ENCODE measurements at places on chromosomes 16 and 17. TPM values are rescaled to one million over a fixed set of nuclear protein-coding genes. Genes with fewer than 3 reads are reported as not detected.

DNA sequence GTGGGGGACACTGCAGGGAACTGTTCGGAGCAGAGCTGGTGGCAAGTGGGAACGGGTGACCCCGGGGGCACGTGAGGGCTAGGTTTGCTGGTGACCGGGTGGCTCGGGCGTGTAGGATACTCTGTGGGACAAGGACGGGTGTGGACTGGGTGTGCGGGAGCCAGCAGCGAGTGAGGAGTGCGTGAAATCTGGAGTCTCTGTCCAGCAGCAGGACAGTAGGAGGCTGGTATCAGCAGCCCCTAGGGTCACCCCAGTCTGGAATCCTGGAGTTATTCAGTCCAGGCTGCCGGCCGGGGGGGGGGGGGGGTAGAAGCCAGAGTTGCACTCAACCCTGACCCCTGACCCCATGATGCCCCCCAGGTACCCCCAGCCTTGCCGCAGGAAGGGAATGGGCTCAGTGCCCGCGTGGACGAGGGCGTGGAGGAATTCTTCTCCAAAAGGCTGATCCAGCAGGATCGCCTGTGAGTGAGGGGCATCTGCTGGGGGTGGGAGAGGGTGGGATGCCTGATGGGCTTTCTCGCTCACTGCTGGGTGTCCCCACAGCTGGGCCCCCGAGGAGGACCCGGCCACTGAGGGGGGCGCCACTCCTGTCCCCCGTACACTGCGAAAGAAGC, 6.2 kb downstream of the ACD start:
- DNase-seq, result no peak
- H3K27me3 ChIP-seq, result no peaks in the 10 kb centered on the region
- peak overlapping the region; percentile 40 for H3K27ac ChIP-seq
- H3K4me1 ChIP-seq, result peaks cover 20% of the 10 kb centered on the region

The ZFP3 gene
- total RNA-seq, result 3.4 TPM

DNA sequence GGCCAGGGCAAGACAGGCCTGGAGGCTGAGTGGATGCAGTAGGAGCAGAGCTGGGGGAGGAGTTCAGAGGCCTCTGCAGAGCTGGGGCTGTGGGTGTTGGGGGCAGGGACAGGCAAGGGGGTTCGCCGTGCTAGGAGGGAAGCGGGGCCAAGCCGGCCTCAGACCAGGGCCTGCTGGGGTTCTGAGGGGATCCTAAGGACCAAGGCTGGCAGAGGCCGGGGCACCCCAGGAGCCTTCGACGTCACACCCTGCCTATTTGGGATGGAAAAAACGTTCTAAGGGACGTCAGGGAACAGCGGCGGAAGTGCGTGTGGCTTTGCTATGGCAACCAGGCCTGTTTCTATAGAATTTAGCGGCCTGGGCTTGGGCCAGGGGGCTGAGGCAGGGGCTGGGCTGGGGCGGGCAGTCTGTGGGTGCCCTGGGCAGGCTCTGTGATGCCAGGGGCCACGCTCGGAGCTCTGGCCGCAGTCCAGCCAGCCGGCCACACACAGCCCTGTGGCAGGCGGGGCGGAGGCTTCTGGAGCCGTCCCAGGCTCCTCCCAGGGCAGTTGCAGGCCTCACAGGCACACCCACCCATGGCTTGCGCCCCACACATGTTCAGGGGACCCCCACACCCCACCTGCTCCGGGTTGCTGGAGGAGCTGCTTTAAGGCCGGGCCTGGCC, 3.7 kb downstream of the TRAF7 start:
- peaks cover 21% of the 10 kb centered on the region for H3K36me3 ChIP-seq
- peaks cover 28% of the 10 kb centered on the region for H3K4me1 ChIP-seq

The LGALS9B gene
- not detected for total RNA-seq

DNA sequence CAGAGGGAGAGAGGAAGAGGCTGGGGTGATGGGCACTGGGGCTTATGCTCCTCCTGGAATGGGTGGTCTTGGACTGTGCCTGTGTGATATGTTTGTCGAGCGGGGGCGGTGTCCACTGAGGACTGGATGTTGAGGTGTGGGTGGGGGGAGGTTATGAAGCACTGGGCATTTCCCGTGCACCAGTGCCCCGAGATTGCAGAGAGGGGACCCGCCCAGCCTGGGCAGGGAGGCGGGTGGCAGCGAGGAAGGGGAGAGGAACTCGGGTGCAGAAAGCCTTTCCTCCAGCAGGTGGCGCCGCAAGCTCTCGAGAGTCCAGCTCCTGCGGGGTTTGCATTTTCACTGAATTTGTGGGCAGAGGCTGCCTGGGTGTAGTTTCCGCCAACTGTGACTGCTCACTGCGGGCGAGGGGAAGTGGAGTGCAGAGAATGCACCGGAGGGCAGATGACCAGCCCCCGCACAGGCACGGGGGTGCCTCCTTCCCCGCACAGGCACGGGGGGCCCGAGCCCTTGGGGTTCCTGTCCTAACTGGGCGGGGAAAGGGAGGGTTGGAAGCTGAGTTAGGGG, 190.6 kb downstream of the SEC14L1 start:
- H3K27ac ChIP-seq, result peak overlapping the region; percentile 90
- H3K27me3 ChIP-seq, result no peaks in the 10 kb centered on the region
- DNase-seq, result peak; percentile 97
- peaks cover 46% of the 10 kb centered on the region for H3K4me1 ChIP-seq

The NEUROD2 gene
- not detected for total RNA-seq

The DDX28 gene
- 12.3 TPM for total RNA-seq

GRCh38 chr17:79023886-79024771, at the start of gene C1QTNF1:
Gene C1QTNF1, plus strand, starts transcription at chr17:79024169. Its CDS starts 19,800 bp downstream, at chr17:79043969.
- H3K4me3 ChIP-seq, result peak within 1 kb of the TSS; percentile 58
- no peak within 1 kb of the TSS for H3K27ac ChIP-seq
- H3K4me1 ChIP-seq, result peaks cover 13% of the 10 kb centered on the region
- no peaks in the 10 kb centered on the region for H3K36me3 ChIP-seq
- DNase-seq, result no peak

- H3K36me3 ChIP-seq, result no peaks in the 10 kb centered on the region
- DNase-seq, result no peak
- no peak overlapping the region for H3K4me3 ChIP-seq
- H3K4me1 ChIP-seq, result no peaks in the 10 kb centered on the region
Measured at GRCh38 chr16:55571191-55571897, 4.9 kb downstream of the CAPNS2 start.

GRCh38 chr17:16977932-16978331, 6.0 kb upstream of the TNFRSF13B start:
- peaks cover 28% of the 10 kb centered on the region for H3K4me1 ChIP-seq
- no peaks in the 10 kb centered on the region for H3K36me3 ChIP-seq
- no peak overlapping the region for H3K4me3 ChIP-seq

The MPP2 gene
- total RNA-seq, result 0.48 TPM

GRCh38 chr16:64659866-64660265, 462.0 kb downstream of the CDH11 start:
- no peak overlapping the region for H3K27ac ChIP-seq
- DNase-seq, result no peak
- H3K36me3 ChIP-seq, result no peaks in the 10 kb centered on the region
- H3K4me1 ChIP-seq, result no peaks in the 10 kb centered on the region
- H3K27me3 ChIP-seq, result no peaks in the 10 kb centered on the region

GRCh38 chr17:79431175-79431574, 179.7 kb downstream of the RBFOX3 start:
- no peak for DNase-seq
- H3K36me3 ChIP-seq, result no peaks in the 10 kb centered on the region
- no peaks in the 10 kb centered on the region for H3K4me1 ChIP-seq
- H3K4me3 ChIP-seq, result no peak overlapping the region

DNA sequence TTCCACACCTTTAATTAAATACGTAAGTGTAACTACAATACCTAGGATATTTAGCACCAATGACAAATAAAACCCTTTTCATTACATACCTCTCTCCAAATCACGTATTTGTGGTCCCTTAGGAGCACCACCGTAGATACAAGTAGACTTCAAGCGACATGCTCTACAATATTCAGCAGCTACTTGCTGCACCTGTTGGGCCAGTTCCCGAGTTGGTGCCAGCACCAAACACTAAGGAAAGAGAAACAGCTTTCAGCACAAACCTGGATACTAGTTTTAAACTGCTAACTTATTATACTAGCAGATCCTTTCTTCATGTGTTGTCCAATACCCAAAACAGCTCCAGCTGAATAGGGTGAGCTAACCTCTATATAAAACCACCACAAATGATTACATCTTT, 2.7 kb downstream of the DDX5 start:
- DNase-seq, result no peak
- peaks cover 70% of the 10 kb centered on the region for H3K4me1 ChIP-seq
- H3K27me3 ChIP-seq, result no peaks in the 10 kb centered on the region
- H3K36me3 ChIP-seq, result peaks cover 89% of the 10 kb centered on the region
- no peak overlapping the region for H3K27ac ChIP-seq
